IPS DF 6.9 (cell line): ENCODE measurements at places on chromosomes 1 and 21.

- H3K4me3 ChIP-seq, result no peak overlapping the region
- no peak for DNase-seq
- peaks cover 1% of the 10 kb centered on the region; the same call in 1 of the 2 replicates for H3K4me1 ChIP-seq
Observed at GRCh38 chr1:166064313-166064926, 102.4 kb downstream of the FAM78B start.

GRCh38 chr1:2987773-2988172 is 33.5 kb upstream of the ACTRT2 start:
- no peaks in the 10 kb centered on the region for H3K27me3 ChIP-seq
- no peak for DNase-seq
- no peak overlapping the region for H3K27ac ChIP-seq
- H3K36me3 ChIP-seq, result no peaks in the 10 kb centered on the region

GRCh38 chr1:75396260-75396659 is 214.7 kb downstream of the SLC44A5 start:
- H3K27me3 ChIP-seq, result no peaks in the 10 kb centered on the region
- H3K27ac ChIP-seq, result no peak overlapping the region
- DNase-seq, result no peak
- no peaks in the 10 kb centered on the region for H3K4me1 ChIP-seq
- H3K36me3 ChIP-seq, result no peaks in the 10 kb centered on the region
- no peak overlapping the region for H3K4me3 ChIP-seq

GRCh38 chr1:206524739-206525364 is 17.5 kb downstream of the RASSF5 start:
- no peak for DNase-seq
- H3K4me1 ChIP-seq, result no peaks in the 10 kb centered on the region; the same call in 1 of the 2 replicates
- no peak overlapping the region for H3K27ac ChIP-seq
- no peak overlapping the region for H3K4me3 ChIP-seq
- H3K36me3 ChIP-seq, result no peaks in the 10 kb centered on the region

DNA sequence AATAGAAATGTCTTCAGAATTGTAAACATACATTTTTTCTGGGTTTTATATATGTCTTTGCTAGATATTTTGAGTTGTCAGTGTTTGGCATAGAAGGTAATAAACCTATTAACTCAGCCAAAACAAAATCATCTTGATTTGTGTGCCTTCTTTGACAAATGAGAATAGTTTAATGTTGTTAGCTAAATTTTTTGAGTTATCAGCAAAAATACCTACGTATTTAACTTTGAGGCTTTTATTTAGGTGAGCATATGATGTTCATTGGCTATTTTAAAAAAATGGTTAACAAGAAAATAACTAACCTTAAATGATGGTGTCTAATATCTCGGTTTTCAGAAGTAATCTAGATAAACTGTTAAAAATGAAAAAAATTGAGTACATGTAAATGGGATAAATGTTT is 83.2 kb upstream of the SLC5A9 start:
- DNase-seq, result no peak
- no peaks in the 10 kb centered on the region for H3K4me1 ChIP-seq
- no peaks in the 10 kb centered on the region for H3K36me3 ChIP-seq
- H3K4me3 ChIP-seq, result no peak overlapping the region
- H3K27me3 ChIP-seq, result no peaks in the 10 kb centered on the region

- DNase-seq, result no peak
- 0 out of 2 replicates have a peak, but pooled peaks cover 2% of the 10 kb centered on the region for H3K4me1 ChIP-seq
- no peaks in the 10 kb centered on the region for H3K36me3 ChIP-seq
- H3K27ac ChIP-seq, result no peak overlapping the region
- no peaks in the 10 kb centered on the region for H3K27me3 ChIP-seq
Observed at GRCh38 chr1:86821956-86822355, 92.0 kb downstream of the SELENOF start.

- no peak overlapping the region for H3K27ac ChIP-seq
- DNase-seq, result no peak
- no peaks in the 10 kb centered on the region for H3K27me3 ChIP-seq
- H3K4me3 ChIP-seq, result no peak overlapping the region
- H3K4me1 ChIP-seq, result no peaks in the 10 kb centered on the region
Observed at GRCh38 chr1:115728341-115728740, 40.2 kb downstream of the CASQ2 start.

DNA sequence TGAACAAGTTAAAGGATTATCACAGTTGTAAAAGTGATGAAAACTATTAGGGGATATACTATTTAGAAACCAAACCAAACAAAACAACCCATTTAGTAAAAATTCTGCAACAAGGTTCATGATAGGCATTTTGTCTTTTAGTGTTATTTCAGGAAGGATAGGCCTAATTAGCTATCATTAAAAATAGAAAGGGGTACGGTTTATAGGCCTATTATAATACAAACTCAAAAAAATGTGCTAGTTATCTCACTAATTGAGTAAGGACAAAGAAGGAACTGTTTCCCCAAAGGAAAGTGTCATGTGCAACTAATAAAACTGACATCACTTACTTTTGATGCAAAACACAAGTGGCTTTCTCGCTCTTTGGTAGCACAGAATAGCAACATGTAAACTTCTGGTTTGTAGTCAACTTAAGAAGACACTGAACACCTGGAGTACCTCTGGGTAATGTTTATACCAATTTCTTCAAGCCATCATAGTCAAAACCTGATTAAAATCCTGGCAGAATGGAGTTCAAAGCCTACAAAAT is 28.5 kb downstream of the SLC16A1 start:
- H3K27me3 ChIP-seq, result no peaks in the 10 kb centered on the region
- DNase-seq, result no peak
- no peak overlapping the region for H3K27ac ChIP-seq
- H3K4me1 ChIP-seq, result no peaks in the 10 kb centered on the region

GRCh38 chr1:162530307-162530987 is 31.1 kb upstream of the UAP1 start:
- H3K27me3 ChIP-seq, result no peaks in the 10 kb centered on the region
- H3K4me1 ChIP-seq, result no peaks in the 10 kb centered on the region
- DNase-seq, result peak; percentile 41
- no peak overlapping the region for H3K4me3 ChIP-seq
- no peaks in the 10 kb centered on the region for H3K36me3 ChIP-seq

- no peaks in the 10 kb centered on the region for H3K27me3 ChIP-seq
- no peaks in the 10 kb centered on the region for H3K36me3 ChIP-seq
- no peak overlapping the region for H3K27ac ChIP-seq
- H3K4me1 ChIP-seq, result no peaks in the 10 kb centered on the region
- H3K4me3 ChIP-seq, result no peak overlapping the region
- no peak for DNase-seq
Observed at GRCh38 chr1:81478219-81478618, 322.5 kb upstream of the ADGRL2 start.

DNA sequence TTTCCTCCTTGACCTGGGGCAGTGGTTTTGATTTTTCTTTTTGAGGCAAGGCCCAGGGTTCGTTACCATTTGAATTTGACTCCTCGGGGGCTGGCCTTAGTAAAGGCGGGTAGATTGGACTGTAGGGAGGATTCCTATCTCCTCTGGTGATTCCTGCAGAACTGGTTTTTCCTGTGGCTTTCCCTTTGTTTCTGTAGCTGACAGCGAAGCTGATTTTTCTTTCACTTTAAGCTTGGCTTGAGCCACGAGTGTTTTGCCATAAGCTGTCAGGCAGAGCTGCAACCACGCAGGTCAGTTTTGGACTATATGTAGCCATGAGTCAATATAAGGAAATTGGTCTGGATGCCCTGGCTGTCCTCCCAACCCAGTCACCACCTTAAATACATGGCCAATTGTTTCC is 28.7 kb upstream of the KCNJ15 start:
- H3K27me3 ChIP-seq, result no peaks in the 10 kb centered on the region
- H3K27ac ChIP-seq, result no peak overlapping the region
- no peak overlapping the region for H3K4me3 ChIP-seq
- peak; percentile 70 for DNase-seq
- H3K36me3 ChIP-seq, result no peaks in the 10 kb centered on the region

GRCh38 chr1:116764466-116764898 is 10.3 kb downstream of the CD2 start:
- H3K4me1 ChIP-seq, result no peaks in the 10 kb centered on the region; the same call in 1 of the 2 replicates
- no peak for DNase-seq
- H3K27ac ChIP-seq, result no peak overlapping the region
- H3K36me3 ChIP-seq, result no peaks in the 10 kb centered on the region
- no peaks in the 10 kb centered on the region for H3K27me3 ChIP-seq

- no peaks in the 10 kb centered on the region for H3K27me3 ChIP-seq
- H3K36me3 ChIP-seq, result no peaks in the 10 kb centered on the region
- DNase-seq, result no peak
- H3K27ac ChIP-seq, result no peak overlapping the region
- H3K4me3 ChIP-seq, result no peak overlapping the region
Observed at GRCh38 chr1:115307661-115308060, 30.4 kb downstream of the NGF start.

- no peaks in the 10 kb centered on the region for H3K27me3 ChIP-seq
- H3K36me3 ChIP-seq, result peaks cover 2% of the 10 kb centered on the region; the same call in 1 of the 2 replicates
- no peak for DNase-seq
Observed at GRCh38 chr21:45542242-45542666, at the start of gene SLC19A1. Gene SLC19A1 (minus strand): TSS chr21:45542440. CDS start chr21:45537959, 4,481 bp downstream.

- H3K4me3 ChIP-seq, result no peak overlapping the region
Observed at GRCh38 chr1:159935719-159936272, 9.6 kb downstream of the IGSF9 start.

DNA sequence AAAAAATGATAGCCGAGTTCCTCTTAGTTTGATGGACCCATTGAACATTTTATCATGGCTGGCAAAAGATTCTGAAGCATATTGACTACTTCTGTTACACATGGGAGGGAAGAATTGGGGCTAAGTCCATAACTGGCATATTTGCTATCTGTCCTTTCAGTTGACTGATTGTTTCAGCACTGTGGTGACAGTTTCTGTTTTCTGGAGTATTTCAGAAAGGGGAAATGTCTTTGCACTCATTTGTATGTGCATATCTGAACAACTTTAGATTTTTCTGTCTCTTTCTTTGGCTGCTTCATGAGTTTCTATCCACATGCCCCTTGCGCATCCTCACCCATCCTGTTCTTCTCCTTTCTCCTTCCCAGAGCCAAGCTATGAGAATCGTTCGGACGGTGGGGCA is 33.2 kb downstream of the SPATA46 start:
- H3K27me3 ChIP-seq, result no peaks in the 10 kb centered on the region
- no peaks in the 10 kb centered on the region for H3K4me1 ChIP-seq
- no peaks in the 10 kb centered on the region for H3K36me3 ChIP-seq
- no peak for DNase-seq

- no peaks in the 10 kb centered on the region for H3K27me3 ChIP-seq
- no peak overlapping the region for H3K27ac ChIP-seq
- no peaks in the 10 kb centered on the region for H3K36me3 ChIP-seq
- no peak for DNase-seq
- H3K4me1 ChIP-seq, result no peaks in the 10 kb centered on the region
- H3K4me3 ChIP-seq, result no peak overlapping the region
Observed at GRCh38 chr1:241715956-241716355, 63.9 kb downstream of the WDR64 start.

DNA sequence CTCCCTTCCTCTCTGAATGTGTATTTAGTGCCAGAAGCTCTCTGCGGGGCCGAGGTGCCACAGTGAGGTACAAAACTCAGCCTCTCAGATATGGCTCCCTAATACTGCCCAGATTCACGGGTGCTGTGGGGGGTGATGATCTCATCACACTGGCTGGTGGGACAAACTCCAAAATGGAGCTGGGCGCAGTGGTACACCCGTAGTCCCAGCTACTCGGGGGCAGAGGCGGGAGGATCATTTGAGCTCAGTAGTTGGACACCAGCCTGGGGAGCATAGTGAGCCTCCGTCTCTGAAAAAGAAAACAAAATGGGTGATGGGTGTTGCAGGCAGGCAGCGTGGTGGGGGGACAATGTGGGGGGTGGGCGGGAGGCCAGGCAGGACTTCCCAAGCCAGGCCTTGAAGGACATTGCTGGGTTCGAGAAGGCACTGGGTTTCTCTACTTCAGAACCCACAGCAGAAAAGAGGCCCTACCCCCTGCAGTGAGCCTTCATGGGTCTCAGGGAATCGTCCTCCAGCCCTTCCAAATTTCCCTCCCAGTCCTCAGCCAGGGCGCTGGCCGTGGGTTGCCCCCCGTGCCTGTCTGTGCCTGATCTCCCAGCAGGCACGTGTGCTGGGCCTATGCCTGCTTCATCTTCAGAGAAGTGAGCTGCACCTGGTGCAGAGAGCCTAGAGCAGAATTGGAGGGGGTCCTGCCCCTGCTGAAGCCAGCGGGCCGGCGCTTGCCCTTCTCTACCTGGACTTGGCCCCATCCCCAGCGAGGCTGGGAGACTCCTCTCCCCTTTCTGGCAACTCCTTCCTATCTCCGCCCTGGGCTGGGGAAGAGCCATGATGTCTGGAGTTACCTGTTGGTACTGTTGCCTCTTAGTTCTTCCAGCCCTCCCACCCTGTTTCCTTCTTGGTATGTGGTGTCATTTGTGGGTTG is 14.0 kb downstream of the H6PD start:
- H3K27ac ChIP-seq, result no peak overlapping the region
- no peak overlapping the region for H3K4me3 ChIP-seq
- DNase-seq, result no peak
- H3K4me1 ChIP-seq, result peaks cover 10% of the 10 kb centered on the region
- H3K36me3 ChIP-seq, result no peaks in the 10 kb centered on the region; the same call in 1 of the 2 replicates

DNA sequence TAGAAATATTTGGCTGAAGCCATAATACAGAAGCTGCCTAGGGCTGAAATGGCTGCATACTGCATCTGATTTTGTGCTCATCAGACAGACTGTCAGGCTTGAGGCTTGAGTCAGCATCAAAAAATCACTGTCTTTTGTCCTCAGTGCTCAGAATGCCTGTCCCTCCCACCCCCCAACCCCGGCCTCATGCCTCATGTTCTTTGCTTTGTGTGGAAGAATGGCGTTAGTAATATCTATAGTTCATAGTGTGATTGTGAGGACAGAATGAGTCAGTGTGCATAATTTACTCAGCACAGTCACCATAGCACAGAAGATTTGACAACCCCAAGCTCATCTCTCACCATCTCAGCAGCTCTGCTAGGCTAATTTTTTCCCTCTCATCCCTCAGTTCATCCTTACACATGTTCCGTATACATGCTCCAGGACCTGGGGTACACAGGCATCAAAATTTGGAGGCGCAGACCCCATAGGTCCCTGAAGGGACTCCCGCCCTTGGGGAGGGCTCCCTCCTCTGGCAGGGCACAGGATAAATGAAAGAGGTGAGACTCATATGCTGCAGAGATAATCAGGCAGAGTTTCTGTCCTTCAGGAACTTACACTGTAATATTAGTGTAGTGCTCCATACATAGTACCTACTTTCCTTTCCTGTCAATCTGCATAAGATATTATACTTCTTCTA is 159.1 kb upstream of the C8B start:
- no peaks in the 10 kb centered on the region for H3K36me3 ChIP-seq
- no peak overlapping the region for H3K4me3 ChIP-seq
- H3K4me1 ChIP-seq, result peaks cover 2% of the 10 kb centered on the region; the same call in 1 of the 2 replicates
- H3K27me3 ChIP-seq, result no peaks in the 10 kb centered on the region
- no peak for DNase-seq
